Smooth muscle cell of the umbilical artery (primary cell): ENCODE measurements at places on chromosomes 2 and 18. TPM values are rescaled to one million over a fixed set of nuclear protein-coding genes. Genes with fewer than 3 reads are reported as not detected.

SLC9A4 gene
- total RNA-seq = not detected in 2 replicates

HNMT gene
- 24.9 and 25.7 TPM in 2 replicates for total RNA-seq

TXNL4A gene
- total RNA-seq = 33.1 and 38.3 TPM in 2 replicates

RGPD8 gene
- total RNA-seq = 18.4 and 22.1 TPM in 2 replicates

CERKL gene
- total RNA-seq = 0.18 TPM in 1 of 2 replicates, not detected in the other

FBXO48 gene
- 0.30 and 0.37 TPM in 2 replicates for total RNA-seq

NAT8 gene
- total RNA-seq = not detected in 2 replicates

OSR1 gene
- total RNA-seq = 1.2 and 1.8 TPM in 2 replicates

GKN1 gene
- 0.14 TPM in 1 of 2 replicates, not detected in the other for total RNA-seq

EGR4 gene
- total RNA-seq = not detected in 2 replicates

TEKT4 gene
- total RNA-seq = not detected in 2 replicates

GRB14 gene
- 0.30 and 1.7 TPM in 2 replicates for total RNA-seq

LCT gene
- not detected in 2 replicates for total RNA-seq

ACOXL gene
- total RNA-seq = not detected in 2 replicates

SFTPB gene
- total RNA-seq = not detected in 2 replicates

LRPPRC gene
- 57.6 and 102 TPM in 2 replicates for total RNA-seq

TEX51 gene
- not detected in 2 replicates for total RNA-seq

SERPINB12 gene
- total RNA-seq = not detected in 2 replicates

CXCR1 gene
- not detected in 2 replicates for total RNA-seq

C18orf54 gene
- 3.3 and 8.6 TPM in 2 replicates for total RNA-seq

PSMA8 gene
- not detected in 2 replicates for total RNA-seq

SANBR gene
- total RNA-seq = 7.4 and 11.8 TPM in 2 replicates

ARL5A gene
- 74.2 and 123 TPM in 2 replicates for total RNA-seq

ADAM23 gene
- 38.0 and 49.3 TPM in 2 replicates for total RNA-seq

AMER3 gene
- total RNA-seq = not detected in 2 replicates

CLEC4F gene
- total RNA-seq = not detected in 2 replicates

IL36RN gene
- total RNA-seq = not detected in 2 replicates

ITGB6 gene
- 0.30 and 0.60 TPM in 2 replicates for total RNA-seq

ANKRD30BL gene
- not detected in 2 replicates for total RNA-seq

SCN9A gene
- total RNA-seq = 22.9 and 57.8 TPM in 2 replicates

AOX1 gene
- 3.0 and 15.2 TPM in 2 replicates for total RNA-seq
